ENCODE measurements at places on chromosomes 2 and 18. TPM values are rescaled to one million over a fixed set of nuclear protein-coding genes. Genes with fewer than 3 reads are reported as not detected.

Gene ELOA2
- not detected for total RNA-seq

Gene GPR39
- not detected for total RNA-seq

Gene GALNT3
- total RNA-seq = 1.2 TPM

Gene DNAJB2
- total RNA-seq = 71.9 TPM

Gene OR6B3
- not detected for total RNA-seq

Gene CD207
- not detected for total RNA-seq

Gene APLF
- 3.9 TPM for total RNA-seq

Gene ZNF521
- 20.2 TPM for total RNA-seq

Gene NEUROD1
- not detected for total RNA-seq

Gene CNDP1
- not detected for total RNA-seq

Gene TUBA3E
- total RNA-seq = 117 TPM

Gene RNASEH1
- total RNA-seq = 18.7 TPM

DNA sequence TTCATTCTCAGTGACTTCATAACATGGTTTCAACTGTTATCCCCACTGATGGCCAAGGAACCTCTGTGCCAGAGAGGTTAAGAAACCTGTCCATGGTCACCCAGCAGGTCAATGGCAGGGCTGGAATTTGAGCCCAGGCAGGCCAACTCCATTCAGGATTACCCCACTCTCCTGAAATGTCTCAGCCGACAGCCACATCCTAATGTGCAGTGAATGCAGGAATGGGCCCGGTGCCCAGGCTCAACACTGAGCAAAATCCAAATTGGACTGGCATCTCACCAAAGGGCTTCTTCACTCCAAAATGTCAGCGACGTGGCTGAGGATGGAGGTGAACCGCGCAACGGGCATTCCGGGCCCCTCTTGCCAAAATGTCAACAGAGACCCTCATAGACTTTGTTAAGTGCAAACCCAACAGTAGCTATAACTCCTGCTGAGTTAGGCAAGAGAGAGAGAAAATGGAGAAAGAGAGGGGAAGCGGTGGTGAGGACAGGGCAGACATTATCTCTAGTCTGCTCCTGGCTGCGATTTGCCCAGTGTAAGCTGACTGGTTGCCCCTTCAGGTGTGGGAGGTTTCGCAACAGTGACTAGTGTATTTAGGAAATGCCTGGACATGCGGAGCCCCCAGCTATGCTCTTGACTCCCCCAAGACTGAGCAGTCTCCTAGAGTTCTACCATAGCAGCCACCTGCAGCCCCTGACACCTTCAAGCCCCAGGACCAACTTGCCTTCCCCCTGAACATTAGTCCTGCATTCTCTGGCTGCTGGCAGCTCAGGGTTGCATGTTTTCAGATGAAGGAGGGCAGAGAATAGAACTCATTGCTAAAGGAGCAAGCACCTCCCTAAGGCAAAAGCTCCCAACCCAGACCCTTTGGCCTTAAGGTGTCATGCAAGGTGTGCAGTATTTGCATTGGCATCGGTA lies 167.7 kb downstream of the ANAPC1 start:
- no peak for DNase-seq

DNA sequence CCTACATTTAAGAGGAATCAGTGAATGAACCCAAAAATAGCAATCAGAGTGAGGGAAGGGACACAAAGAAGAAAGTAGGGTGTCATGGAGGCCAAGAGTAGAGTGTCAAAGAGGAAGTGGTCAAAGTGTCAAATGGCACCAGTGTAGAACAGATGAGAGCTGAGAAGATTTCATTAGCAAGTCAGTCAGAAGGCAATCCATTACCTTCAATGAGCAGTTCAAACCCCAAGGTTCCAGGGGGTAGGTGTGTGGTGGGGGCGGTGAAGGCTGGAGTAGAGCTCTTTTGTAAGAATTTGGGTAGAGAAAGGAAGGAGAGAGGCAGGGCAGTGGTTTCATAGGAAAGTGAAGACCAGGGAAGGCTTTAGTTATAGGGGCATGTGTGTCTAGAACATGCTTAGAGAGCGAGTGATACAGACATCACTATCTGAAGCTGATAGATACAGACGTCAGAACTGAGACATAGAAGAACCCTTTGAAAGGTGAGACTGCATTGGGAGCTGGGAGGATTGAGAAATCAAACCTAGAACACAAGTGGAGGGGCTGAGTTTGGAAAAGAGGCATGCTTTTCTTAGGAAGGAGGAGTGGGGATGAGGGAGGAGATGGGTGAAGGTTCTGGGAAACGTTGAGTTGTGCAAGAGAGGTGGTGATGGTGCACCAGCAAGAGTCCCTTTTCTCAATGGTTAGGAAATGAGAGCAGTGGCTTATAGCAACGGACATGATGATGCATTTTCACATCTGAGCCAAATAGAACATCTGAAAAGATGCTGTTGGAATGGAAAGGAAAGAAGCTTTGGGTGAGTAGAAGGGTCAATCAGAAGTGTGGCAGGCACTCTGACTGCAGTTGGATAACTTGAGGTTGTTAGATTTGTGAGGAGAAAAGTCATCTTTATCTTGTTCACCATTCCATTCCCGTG lies 48.9 kb upstream of the IL1RL1 start:
- no peak for DNase-seq

DNA sequence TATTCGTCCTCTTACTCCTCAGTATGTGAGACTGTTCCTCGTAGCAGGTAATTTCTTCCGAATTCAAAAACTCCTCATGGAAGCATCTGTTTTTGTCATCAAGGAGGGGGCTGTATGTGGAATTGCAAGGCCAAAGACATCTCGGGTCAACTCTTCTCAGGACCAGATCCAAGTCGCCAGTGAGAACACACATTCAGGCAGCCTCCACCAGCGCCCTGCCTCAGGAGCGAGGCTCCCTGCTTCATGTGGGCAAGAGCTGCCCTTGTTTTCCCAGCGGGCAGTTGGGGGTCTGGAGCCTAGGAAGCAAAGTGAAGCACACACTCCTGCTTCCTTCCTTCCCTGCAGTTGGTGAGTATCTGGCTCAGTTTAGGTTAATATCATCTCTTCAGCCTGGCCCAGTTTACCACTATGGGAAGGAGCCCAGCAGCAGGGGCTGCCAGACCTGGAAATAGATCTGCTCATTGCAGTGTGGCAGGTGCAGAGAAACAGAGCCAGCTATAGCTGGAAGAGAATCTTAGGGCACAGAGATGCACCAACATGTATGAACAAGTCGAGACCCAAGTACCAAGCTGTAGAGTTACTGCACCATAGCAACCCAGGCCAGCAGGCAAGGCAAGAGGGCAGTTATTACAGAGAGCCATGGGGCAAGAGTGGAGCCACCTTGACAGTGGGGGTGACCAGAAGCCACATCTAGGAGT lies 25.3 kb downstream of the TMEM127 start:
- DNase-seq = no peak

DNA sequence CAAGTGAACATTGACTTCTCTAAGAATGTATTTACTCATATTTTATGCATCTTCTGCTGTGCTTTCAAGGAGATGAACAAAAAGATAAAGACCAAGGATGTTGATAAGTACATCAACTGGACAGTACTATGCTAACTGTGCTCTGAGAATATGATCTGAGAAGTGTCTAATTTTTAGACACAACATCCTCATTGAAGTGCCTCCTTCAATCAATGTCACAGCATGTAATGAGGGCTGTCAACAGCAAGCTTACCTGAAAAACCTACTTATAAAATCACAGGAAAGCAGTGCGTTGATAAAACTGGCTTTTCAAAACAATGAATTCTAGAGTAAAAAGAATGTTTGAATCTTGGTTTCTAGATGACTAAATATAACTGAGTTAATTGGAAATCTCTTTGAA lies 452.9 kb upstream of the DSEL start:
- DNase-seq = no peak

DNA sequence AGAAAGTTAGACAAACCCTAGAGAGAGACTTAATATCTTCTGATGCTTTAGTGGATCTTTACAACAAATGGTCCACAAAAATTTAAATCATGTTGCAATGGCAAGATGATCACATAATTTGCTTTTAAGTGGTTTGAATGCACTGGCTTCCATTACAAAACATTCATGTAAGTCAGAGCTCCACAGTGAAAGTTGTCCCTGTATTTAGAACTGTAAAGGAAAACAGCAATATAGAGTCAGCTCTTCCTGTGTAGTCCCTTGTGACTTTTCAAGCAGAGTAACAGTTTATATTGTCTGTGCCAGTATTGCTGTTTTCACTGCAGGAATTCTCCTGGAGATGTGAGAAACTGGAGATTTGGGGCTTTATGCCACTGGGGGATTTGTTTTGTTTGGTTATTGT lies 77.7 kb downstream of the MEIS1 start:
- no peak for DNase-seq

DNA sequence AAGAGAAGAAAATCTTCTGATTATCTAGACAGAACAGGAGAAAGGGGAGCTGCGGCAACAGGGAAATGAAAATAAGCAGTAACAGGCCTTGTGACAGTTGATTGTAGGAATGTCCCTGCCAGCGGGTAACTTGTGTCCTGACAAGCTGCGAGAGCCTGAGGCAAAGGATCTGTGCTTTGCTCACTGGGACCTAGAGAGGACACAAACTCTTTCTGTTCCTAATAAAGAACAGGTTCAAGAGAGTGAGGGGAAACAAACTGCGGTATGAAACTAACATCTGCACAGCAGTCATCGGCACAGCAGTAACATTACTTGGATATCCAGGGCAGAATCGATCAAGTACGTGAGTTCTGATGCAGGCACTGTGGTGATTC lies 103.7 kb upstream of the THOC1 start:
- DNase-seq = peak; percentile 32

- DNase-seq = no peak
These were observed 4.0 kb downstream of the CAD start for GRCh38 chr2:27221166-27221565.

DNA sequence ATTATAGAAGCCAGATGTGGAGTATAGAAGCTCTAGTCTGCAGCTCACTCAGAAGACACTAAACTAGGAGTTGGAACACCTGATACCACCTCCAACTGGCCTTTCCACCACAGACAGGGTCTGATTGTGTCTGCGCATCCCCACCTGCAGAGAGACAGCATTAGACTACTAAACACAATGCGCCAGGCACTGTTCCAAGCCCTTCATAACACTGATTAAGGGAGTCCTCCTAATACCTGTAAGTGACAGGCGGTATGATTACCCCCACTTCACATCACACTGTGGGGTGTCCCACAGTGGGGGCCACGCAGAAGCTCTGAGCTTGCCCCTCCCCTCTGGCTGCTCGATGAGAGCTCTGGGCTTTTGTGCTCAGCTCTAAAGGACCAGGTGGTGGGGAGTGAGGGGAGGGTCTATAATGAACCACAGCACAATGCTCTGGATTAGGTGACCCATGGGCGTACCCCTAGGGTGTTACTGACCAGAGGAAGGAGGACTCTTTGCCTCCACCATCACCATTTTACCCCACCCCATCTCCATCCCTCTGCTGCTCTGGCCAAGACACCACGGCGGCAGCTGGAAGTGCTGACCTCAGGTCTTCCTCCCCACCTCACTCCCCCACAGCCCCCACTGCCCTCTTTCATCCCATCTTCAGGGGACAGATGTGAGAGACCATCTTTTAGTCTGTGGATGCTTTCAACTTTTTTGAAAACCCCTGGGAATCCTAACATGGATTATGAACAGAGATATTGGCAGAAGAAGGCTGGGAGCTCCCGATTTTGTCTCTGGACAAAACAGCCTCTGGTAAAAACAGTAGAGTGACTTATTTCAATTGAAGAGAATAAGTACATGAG lies 145.1 kb downstream of the GFPT1 start:
- no peak for DNase-seq

GRCh38 chr2:231708773-231709635 lies 679 bp downstream of the PTMA start:
- DNase-seq = peak; percentile 62

GRCh38 chr2:148623086-148623485 lies 21.5 kb upstream of the EPC2 start:
- no peak for DNase-seq

DNA sequence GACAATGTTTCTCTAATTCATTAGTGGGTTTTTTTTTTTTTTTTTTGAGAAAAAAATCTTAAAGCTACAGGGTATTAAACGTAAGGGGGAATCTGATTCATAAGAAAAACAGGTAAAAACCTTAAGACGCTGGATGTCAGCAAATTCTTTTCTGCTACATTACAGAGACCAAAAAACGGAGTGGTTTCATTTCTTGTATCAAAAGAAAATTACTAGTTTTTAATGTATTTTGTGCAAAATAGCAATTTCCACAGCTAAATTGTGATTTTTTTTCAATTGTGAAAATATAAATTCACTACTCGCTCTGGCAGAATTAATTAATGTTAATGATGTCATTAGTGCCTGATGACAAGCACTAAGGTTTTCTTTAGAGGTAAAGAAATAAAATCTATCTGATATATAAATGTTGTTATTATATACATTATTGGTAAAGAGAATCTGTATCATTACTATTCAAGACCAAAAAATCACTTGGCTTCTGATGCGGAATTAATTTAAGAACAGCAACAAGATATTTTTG lies 9.9 kb downstream of the OTX1 start:
- DNase-seq = no peak

- DNase-seq = no peak
These were observed 8.7 kb upstream of the ADGRF3 start for GRCh38 chr2:26355038-26355995.

GRCh38 chr18:58863539-58864145 lies 1.0 kb upstream of the ZNF532 start:
- DNase-seq = peak; percentile 63

- DNase-seq = no peak
These were observed 144.8 kb upstream of the GLI2 start for GRCh38 chr2:120590841-120591240.

GRCh38 chr2:129627437-129627836 lies 352.0 kb upstream of the RAB6C start:
- DNase-seq = no peak

DNA sequence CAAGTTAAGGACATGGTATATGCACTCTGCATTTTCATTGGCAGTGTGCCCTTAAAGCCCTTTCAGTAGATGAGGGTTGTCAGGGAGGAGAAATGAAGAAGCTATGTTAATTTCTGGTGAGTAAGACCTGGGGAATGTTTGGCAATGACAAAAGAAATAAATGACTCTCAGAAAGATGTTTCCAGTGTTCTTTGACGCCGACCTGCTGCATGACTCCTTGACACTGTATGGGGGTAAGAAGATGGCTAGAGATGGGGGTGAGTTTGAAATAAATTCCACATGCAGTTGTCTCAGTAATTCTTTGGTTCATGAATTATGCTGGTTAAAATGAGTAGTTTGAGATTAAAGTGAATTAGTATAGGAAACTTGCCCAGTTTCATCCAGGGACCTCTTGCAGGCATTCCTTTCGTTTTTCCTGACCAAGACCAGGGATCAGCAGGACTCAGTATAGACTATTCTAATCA lies 5.9 kb downstream of the CCDC121 start:
- DNase-seq = no peak

DNA sequence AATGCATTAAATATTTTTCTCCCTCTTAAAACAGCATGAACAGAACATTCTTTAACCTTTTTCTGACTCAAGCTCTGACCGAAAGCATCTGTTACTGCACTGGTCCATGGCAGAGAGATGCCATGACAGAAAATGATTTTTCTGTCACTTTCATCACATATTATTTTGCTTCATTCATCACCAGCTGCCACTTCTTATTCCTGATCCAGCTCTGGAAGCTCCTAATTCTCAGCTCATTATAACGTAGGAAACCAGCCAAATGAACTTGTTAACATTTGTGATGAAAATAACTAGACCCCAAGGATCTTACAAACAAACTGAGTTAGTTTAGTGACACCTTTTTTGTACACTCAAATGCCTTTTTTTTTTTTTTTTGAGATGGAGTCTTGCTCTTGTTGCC lies 7.6 kb upstream of the CFLAR start:
- DNase-seq = no peak

Data from heart left ventricle (tissue), 16 donors.